ENCODE measurements at places on chromosomes 13 and 19. TPM values are rescaled to one million over a fixed set of nuclear protein-coding genes. Genes with fewer than 3 reads are reported as not detected.
A peak's percentile ranks its signal among the peaks of the same experiment; 100 is the strongest.

- H3K4me3 ChIP-seq: no peak overlapping the region
- no peak overlapping the region for H3K27ac ChIP-seq
- H3K4me1 ChIP-seq: peaks cover 3% of the 10 kb centered on the region
- no peaks in the 10 kb centered on the region for H3K36me3 ChIP-seq
- H3K27me3 ChIP-seq: no peaks in the 10 kb centered on the region
- DNase-seq: no peak
Measured at GRCh38 chr13:94248454-94249228, 230.8 kb downstream of the DCT start.

DNA sequence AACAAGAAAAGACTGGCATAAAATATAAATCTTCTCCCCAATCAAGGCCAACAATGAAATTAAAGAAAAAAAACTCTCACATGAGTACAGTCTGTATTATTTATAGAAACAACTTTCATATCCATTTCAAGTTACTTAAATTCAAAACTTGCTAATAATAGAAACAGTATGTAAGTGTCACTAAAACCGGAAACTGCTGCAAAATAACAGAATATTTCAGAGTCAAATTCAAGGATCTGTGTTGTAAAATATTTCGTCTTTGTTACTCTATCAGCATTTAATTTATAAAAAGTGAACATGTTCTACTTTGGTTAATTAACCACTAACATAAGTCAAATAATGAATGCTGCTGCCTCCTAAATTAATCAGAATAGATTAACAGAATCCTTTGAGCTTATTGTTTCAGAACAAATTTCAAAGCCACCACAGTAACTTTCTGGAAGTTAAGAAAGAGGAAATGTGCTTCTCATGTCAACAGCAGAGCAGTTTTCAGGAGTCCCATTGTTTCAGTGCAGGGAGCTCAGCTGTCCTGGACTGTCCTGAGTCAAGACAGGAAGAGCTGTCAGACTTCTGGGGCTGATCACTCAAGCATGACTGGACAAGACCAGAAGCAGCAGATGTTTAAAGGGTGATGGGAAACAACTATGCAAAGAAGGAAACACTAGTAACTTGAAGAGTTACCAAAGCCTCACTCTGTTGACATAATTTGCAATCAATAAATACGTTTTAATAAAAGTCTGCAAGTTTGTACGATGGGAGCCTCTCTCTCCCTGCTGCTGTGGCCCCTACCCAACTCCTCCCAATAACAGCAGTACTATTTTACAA, 76.9 kb downstream of the FOXO1 start:
- peak; percentile 94 for DNase-seq
- H3K27me3 ChIP-seq: no peaks in the 10 kb centered on the region
- H3K27ac ChIP-seq: peak overlapping the region; percentile 81
- peaks cover 30% of the 10 kb centered on the region for H3K4me1 ChIP-seq
- no peak overlapping the region for H3K4me3 ChIP-seq

DNA sequence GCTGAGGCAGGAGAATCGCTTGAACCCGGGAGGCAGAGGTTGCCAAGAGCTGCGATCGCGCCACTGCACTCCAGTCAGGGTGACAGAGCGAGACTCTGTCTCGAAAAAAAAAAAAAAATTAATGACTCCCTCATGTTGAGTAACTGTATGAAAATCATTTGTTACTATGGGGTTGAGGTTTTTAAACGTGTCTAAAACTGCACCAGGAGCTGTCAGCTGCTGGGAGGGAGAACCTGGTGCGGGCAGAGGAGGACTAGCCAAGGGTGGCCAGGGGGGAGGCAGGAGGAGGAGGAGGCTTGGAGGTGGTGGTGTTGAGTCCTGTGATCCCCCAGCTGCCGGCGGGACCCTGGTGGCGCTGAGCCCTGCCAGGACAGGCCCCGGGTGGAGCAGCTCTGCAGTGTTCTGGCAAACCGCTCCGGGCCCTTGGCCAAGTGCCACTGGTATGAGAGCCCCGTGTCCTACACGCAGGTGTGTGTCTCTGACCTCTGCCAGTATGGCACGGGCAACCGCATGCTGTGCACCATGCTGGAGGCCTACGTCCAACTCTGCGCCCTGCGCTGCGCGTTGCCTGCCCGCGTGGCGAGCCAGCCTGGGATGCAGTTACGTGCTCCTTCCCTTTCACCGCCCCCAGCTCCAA, 17.1 kb upstream of the FXYD3 start:
- H3K27me3 ChIP-seq: no peaks in the 10 kb centered on the region
- DNase-seq: no peak
- peaks cover 3% of the 10 kb centered on the region for H3K4me1 ChIP-seq

DNA sequence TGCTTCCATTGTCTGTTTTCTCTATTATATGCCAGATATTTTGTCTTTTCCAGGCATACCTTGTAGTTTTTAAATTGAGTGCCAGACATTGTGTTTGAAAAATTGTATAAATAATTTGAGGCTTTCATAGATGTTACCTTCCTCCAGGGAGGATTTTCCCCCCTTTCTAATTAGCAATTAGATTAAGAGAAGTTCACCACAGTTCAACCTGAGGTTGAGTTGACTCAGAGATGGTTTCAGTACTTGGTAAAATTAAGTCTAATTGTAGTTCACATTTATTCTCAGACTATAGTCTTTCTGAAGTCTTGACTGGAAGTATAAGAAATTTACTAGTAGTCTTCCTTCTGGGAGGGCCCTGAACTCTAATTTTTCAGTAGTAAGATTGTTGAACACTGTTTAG, 104.1 kb upstream of the SCEL start:
- H3K27ac ChIP-seq: no peak overlapping the region
- H3K27me3 ChIP-seq: no peaks in the 10 kb centered on the region
- H3K4me3 ChIP-seq: no peak overlapping the region
- no peaks in the 10 kb centered on the region for H3K4me1 ChIP-seq

DNA sequence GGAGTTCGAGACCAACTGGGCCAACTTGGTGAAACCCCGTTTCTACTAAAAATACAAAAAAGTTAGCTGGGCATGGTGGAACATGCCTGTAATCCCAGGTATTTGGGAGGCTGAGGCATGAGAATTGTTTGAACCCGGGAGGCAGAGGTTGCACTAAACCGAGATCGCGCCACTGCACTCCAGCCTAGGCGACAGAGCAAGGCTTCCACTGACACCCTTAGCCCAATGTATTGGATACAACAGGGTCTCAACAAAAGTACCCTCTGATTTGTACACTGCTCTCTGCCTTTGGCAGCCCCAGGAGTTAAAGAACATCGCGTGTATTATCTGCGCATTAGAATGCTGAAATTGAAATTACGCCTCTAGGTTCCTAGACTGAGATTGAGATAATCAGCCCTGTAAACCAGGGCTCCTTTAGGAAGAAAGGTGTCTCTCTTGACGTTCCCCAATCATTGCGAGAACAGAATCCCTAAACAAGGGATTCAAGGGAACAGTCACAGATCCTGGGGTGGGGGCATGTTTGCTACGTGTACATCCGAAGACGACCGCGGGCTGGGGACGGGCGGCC, 21.9 kb downstream of the IPO5 start:
- no peaks in the 10 kb centered on the region for H3K36me3 ChIP-seq
- H3K4me3 ChIP-seq: peak overlapping the region; percentile 74
- H3K4me1 ChIP-seq: peaks cover 6% of the 10 kb centered on the region
- no peaks in the 10 kb centered on the region for H3K27me3 ChIP-seq

DNA sequence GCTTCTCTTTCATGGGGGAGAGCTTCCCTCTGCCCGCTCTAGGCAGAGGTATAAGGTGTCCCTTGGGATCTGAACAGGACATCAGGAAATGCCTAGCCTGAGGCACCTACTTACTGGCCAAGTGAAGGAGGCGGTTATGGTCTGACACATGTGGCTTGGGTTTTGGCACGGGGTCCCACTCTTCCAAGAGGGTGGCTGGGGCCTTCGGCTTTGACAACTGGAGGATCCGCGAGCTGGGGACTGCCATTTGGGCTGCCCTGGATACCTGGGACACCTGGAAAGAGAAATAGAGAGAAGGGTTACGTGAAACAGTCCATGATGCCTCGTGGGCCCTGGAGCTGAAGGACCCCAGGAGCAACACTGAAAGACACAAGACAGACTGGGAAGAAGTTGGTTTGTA, 22.4 kb upstream of the MIER2 start:
- peaks cover 11% of the 10 kb centered on the region for H3K27me3 ChIP-seq
- DNase-seq: no peak
- H3K36me3 ChIP-seq: no peaks in the 10 kb centered on the region
- H3K27ac ChIP-seq: no peak overlapping the region
- peaks cover 16% of the 10 kb centered on the region for H3K4me1 ChIP-seq

- no peaks in the 10 kb centered on the region for H3K27me3 ChIP-seq
- peaks cover 14% of the 10 kb centered on the region for H3K36me3 ChIP-seq
- H3K4me3 ChIP-seq: no peak overlapping the region
- no peak overlapping the region for H3K27ac ChIP-seq
Measured at GRCh38 chr13:48511621-48512230, 21.2 kb downstream of the RCBTB2 start.

ZIC2 gene
- total RNA-seq: not detected

SIGLEC7 gene
- 0.40 TPM for total RNA-seq

All from muscle of leg (tissue), 16 donors.